ENCODE measurements at places on chromosomes 16 and 17.

DNA sequence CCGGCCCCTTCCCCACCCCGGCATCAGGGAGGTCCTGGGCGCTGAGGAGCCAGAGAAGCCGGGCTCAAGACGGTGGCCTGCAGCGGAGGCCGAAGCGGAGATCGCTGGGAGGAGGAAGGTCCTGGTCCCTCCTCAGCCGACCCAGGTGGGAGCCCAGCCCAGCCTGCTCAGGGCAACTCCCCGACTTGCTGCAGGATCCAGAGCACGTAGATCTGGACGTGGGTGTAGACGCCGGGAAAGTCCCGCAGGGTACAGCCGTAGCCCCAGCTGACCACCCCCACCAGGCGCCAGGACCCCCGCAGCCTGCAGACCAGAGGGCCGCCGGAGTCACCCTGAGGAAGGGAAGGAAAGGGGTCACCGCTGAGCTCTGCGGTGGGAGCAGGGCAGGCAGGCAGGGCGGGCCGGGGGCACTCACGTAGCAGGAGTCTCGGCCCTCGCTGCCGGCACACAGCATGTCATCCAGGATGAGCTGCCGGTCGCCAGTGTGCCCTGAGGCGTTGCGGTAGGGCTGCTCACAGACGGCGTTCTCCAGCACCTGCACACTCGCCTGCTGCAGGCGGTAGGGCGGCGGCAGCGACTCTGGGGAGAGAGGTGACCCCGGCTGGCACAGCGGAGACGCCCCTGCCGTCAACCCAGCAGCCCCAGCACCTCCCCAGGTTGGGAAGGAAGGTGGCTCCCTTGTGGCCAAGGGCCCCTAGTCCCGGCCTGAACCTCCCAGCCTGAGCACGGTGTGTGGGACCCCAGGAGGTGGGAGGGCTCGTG is 5.4 kb downstream of the TPSD1 start:
- no peak for DNase-seq

GRCh38 chr16:1071561-1072225 is 854 bp upstream of the SSTR5 start:
- no peak for DNase-seq

DNA sequence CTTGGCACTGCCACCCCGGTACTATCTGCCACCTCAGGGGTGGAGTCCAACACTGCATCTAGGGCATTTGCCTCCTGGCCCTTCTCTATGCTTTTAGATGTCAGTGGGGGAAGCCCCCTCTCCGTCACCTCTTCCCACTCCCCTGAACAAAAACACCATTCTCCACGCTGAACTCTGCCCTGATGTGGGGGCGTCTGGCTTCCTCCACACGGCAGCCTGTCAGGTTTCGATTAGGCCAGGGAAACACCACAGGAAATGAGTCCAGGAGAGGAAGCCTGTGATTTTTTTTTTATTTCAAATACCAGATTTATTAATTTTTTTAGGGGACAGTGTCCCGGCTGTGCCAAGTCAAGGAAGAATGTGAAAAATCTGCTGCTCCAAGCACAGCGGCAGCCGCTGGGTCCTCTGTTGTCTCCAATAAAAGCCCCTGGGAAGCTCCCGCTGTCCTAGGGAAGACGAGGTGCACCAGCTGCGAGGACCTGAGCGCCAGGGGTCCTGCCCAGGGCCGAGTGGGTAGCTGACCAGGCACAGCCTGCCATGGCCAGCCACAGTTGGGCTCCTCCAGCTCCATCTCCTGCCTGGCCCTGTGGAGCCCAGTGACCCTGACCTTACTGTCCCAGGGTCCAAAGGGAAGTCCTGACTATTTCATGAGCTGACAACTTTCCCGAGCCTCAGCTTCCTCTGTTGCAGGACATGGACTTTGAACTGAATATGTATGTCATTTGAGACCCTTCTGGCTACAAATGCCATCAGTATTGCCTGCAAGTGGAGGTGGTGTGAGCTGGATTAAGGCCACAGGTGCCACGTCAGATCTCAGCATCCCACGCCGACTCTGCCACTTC is 336.7 kb downstream of the FOXL1 start:
- no peak for DNase-seq

DNA sequence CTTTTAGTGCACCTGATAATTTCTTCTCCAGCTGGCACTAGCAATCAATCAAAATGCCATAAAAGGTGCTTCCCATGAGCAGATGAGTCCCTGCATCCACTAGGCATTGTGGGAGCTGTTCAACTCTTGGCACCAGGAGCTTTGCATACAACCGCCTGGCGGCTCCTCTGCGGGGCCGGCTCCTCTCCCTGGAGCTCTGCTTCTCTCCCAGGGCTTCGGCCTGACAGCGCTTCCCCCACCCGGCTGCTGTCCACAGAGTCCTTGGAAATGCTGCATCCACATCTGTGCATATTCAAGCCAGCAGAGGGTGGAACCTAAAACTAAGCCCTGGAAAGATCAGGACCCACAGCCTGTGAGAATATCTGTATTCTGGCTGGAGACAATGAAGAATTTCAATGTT is 62.9 kb downstream of the LMF1 start:
- no peak for DNase-seq

GRCh38 chr16:20084624-20085226 is 11.0 kb upstream of the GPR139 start:
- no peak for DNase-seq

GRCh38 chr17:78289802-78290363 is 58.5 kb downstream of the TMEM235 start:
- peak; percentile 92 for DNase-seq

GRCh38 chr16:79885320-79885719 is 284.8 kb upstream of the MAF start:
- DNase-seq = no peak

DNA sequence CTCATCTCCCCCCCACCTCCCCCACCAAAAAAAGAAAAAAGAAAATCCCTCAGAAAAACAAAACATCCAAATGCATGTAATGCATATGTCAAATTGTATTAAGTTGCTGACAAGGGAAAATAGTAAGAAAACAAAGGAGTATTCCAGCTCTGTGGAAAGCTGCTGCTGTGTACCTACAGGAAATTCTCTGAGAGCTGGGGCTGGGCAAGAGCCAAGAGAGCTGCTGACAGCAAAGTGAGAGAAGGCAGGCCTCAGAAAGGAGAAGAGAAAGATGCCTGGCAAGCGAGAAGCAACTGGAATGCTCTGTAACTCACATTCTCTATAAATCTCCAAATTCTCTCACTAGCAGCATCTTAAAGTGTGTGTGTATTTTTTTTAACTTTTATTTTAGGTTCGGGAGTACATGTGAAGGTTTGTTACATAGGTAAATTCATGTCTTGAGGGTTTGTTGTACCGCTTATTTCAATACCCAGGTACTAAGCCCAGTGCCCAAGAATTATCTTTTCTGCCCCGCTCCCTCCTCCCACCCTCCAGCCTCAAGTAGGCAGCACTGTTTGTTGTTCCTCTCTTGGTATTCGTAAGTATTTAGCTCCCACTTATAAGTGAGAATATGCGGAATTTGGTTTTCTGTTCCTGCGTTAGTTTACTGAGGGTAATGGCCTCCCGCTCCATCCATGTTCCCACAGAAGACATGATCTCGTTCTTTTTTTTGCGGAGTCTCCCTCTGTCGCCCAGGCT is 24.4 kb downstream of the CNTROB start:
- DNase-seq = peak; percentile 45

DNA sequence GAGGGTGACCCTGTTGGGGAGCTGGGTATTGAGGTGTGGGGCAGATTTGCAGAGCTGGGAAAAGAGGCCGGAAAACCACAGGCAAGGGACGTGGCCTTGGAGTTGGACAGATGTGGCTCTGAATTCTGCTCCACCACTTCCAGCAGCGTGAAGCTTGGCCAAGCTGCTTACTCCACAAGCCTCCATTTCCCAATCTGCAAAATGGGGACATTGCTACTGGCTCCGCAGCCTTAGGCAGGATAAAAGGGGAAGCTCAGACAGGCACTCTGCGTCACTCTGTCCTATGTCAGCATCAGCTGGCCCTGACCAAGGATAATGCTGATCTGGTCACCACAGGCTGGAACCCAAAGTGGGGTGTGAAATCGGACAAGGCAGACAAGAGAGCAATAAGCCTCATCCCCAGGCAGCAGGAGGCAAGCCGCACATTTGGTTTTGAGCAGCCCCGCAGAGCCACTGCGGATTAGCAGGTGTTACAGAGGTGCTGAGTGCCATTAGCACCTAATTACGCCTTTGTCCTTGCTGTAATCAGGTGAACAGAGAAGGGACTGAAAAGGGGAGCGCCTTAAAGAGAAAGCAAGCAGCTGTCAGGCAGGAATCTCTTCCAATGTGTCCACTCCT is 54.8 kb downstream of the SDK2 start:
- DNase-seq = no peak

- DNase-seq = no peak
Measured at GRCh38 chr17:34378664-34379101, 15.7 kb upstream of the CCL1 start.

DNA sequence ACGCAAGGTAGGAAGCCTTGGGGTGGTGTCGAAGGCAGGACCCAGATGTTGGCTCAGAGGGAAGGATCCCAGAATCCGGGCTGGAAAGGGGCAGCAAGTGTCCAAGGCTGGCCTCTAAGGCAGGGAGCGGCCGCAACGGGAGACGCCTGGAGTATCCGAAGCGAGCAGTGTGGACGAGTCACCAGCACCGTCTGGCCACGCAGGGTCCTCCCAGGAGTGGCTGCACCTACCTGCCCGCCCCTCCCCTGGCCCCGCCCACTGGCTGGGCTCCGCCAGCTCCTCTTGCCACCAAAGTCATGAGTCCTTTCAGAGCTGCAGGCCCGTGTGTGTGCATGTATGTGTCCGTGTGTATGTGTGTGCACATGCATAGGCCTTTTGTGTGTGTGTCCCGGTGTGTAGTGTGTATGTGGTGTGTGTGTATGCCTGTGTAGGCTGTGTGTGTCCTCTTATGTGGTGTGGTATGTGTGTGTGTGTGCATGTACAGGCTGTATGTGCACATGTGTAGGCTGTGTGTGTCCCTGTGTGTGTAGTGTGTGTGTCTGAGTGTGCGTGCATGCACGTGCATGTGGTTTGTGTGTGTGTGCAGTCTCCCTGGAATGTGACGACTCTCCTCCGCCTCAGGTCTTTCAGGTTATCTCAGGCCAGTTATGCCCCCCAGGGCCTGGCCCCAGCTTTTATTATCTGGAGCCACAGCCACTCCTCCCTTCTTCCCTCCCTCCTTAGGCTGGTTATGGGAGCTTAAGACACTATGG is at the start of gene PRSS8:
PRSS8 (minus strand) TSS at position 193 of the 752 bp plus-strand sequence. CDS start 229 bp downstream, outside the sequence.
- no peak for DNase-seq

DNA sequence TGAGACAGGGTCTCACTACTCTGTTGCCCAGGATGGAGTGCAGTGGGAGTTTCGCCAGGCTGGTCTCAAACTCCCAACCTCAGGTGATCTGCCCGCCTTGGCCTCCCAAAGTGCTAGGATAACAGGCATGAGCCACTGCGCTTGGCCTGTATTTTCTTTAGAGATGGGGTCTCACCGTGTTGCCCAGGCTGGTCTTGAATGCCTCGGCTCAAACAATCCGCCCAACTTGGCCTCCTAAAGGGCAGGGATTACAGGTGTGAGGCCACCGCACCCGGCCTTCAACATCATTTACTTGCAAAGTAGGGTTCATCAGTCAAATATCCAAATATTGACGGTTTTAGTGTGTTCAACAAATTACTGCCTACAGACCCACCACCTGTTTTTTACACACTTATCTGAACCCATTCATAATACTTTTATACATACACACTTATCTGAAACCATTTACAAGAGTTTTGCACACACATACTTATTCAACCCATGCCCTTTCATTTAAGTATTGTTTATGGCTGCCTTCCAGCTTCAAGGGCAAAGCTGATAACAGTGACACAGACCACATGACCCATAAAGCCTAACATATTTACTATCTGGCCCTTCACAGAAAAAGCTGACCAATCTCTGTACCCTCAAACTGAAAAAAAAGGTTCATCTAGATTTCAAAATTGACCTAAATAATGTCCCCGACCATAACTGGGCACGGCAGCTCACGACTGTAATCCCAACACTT is 11.9 kb downstream of the TMEM170A start:
- no peak for DNase-seq

DNA sequence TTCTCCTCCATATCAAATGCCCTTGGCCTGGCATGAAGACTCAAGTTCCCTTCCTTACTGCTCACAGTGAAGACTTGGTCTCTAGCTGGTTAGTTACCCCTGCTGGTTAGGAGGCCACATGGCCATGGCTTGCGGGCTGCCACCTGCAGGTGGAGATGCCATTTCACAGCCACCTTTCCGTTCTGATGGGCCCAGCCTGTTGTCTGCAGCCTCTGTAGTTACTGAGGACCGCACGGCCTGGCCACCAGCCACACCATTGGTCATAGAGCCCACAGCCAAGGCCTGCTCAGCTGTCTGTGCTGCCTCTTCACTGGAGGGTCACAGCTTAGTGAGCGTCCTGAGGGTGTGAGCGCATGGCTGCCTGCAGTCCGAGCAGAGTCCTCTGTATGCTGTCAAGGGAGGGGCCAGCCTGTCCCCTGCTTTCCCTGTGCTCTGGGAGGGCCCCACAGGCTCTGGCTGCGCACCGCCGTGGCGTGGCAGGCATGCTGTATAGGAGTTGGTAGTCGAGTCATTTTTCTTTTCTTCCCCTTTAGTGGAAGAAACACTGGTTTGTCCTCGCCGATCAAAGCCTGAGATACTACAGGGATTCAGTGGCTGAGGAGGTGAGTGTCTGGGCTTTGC is 59.2 kb downstream of the PLD6 start:
- peak; percentile 59 for DNase-seq

DNA sequence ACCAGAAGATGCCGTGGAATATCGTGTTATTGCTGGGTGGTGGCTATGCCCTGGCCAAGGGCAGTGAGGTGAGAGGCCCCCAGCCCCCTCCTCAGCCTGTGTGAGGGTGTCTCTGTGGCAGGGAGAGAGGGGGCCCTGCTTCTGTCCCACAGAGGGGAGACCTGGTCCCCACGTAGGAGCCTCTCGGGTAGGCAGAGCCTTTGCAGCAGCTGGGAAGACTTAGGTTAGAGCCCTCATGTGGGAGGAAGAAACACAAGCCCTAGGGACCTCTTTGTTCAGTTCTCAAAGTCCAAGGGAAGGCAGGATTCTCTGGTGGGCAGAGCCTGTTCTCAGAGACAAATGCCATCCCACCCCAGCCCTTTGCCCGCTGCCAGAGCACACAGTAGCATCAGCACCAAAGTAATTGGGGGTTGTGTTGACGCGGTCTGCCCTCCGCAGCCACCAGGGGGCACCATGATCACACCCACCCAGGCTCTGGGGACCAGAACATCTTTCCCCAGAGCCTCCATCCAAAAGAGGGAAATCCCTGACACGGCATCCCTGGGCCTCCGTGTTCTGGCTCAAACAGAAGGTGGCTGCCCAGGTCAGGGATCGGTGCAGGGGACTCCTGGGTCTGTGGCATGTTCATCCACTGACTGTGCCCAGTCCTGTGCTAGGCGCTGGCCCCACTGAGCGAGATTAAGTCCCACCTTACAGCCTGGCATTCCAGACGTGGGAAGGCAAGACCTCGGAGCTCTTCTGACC is 11.5 kb upstream of the FOXN1 start:
- DNase-seq = peak; percentile 52

- no peak for DNase-seq
Measured at GRCh38 chr16:6682142-6682811, 650.4 kb upstream of the RBFOX1 start.

GRCh38 chr17:79720705-79721292 is 9.9 kb upstream of the ENPP7 start:
- DNase-seq = no peak

Data from fibroblast of mammary gland (primary cell).